ENCODE measurements at places on chromosomes 12 and 14.

- no peak for DNase-seq
Observed at GRCh38 chr14:58801086-58801485, 163.3 kb downstream of the DACT1 start.

DNA sequence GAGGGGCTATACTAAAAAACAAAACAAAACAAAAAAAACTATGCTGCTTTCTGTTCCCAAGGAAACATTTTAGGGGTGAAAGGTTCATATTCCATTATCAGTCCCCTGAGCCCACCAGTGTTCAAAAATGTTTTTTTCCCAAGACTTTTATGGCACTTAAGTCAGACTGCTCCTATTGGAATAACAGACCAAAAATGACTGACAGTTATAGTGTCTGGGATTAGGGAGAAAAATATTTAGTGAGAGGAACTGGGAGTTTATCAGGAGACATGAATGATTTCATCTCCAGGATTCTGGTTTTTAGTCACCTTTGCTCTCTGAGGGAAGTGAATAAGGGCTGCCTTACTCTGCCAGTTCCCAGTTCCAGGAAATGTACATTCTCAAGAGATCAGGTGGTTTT is 68.0 kb downstream of the PDE3A start:
- DNase-seq, result no peak

- DNase-seq, result no peak
Observed at GRCh38 chr12:93174048-93174447, 203.7 kb upstream of the NUDT4 start.

DNA sequence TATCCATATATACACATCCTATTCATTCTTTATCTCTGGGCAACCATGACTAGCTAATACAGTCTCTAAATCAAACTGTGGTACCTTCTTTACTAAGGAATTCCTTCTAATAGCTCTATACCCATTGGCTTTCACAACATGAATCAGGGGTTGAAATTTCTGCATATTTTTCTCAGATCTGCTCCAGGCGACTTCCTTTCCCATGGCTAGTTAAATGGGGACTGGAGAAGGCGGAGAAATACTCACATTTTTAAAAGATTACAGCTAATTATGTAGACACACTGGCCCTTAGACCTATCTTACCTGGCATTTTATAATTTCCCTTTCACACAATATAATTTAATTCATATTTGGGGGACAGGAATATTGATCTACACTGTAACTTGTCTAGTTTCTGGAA is 1.1 kb upstream of the CDKN3 start:
- DNase-seq, result no peak

DNA sequence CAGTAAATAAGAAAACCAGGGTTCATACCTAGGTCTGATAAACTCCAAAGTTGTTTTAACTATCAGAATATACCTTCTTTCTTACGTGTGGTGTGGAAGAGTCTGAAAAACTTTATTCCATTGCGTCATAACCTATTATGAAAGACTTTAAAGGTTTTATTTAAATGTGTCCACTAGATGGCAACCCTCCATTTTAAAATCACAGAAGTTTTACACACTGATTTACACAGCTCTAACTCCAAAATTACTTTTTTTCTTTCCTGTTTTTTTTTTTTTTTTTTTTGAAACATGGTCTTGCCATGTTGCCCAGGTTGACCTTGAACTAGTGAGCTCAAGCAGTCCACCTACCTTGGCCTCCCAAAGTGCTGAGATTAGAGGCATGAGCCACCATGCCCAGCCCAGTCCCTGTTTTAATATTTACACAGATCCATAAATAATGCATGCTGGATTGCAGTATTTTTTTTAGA is 17.3 kb upstream of the TMPRSS12 start:
- no peak for DNase-seq
